ENCODE measurements at places on chromosomes 7 and 10.

DNA sequence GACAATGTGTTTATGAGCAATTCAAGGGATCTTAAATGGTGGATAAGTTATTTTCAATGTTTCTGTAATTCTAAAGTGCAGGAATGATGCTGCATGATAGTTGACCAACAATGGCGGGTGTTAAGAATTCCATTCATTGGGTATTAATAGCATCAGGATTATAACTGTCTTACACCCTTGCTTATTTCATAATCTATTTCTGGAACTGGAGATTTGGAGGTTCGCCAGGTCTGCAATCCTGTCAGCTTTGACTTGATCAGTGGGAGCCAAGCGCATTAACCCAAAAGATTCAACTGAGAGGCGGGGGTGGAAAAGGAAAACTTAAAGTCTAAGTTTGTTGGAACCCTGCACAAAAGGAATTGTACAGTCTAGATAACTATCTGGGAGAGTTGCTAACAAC lies 114.9 kb upstream of the ZEB1 start:
- no peak for DNase-seq

- DNase-seq = no peak
These were observed 90.8 kb downstream of the JCAD start for GRCh38 chr10:29968585-29968984.

DNA sequence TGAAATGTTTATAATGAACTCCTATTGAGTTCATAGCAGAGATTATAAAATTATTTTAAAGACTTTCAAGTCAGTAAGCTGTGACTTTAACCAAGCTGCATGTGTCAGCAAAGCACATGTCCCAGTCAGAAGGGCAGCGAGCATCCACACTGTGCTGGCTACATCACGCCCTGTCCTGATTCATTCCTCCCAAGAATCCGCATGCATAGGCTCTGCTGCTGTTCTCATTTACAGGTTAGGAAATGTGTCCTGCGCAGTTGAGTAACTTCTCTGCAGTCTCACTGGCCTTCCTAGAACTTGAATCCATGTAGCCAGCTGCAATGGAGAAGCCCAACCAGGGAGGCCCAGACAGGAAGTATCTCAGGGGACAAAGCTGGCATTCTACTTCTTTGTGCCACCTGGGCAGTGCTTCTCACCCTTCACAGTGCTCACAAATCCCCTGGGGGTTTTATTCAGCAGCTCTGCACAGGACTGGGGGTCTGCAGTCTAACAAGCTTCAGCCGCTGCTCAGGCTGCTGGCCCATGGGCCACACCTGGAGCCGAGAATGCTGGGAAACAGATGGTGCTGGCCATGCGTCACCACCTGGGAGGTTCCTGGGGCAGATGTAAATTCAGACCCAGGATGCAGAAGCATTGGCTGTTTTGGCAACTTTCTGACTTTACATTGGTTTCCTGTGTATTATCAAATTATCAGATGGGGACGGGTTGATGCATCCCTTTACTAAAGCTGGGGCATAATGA lies 192.8 kb upstream of the GDF10 start:
- no peak for DNase-seq

DNA sequence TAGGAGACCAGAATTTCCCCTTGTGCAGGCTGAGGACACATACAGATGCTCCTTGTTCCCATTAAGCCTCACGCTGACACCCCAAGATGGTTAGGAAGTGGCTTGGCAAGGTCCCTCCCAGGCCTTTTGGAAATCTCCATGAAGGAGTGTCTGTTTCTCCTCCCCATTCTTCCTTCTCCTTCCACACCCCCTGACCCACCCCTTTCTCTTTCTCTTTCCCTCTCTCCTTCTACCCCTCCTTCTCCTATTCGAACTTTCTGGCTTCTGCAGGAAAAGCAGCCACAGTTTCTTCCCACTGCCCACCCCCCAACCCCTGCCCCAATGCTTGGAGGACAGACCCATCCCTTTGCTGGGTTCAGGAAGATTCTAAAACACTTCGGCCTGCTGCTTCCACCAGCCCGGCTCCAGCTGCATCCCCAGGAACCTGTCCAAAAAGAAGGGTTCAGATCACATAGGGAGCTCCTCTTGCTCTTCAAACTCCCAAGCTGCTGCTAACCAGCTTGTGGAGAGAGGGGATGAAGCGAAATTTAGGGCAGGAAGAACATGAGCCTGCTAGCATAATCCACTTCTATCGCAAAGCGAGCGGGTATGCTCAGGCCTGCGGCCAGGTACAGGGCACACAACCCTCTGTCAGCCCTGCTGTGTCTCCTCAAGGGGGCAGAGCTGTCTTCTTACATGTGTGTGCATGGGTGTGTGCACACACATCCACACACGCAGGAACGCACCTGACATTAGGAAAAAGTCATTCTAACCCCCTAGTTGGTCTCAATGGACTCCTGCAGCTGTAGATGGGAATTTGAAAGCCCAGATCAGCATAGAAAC lies 80.4 kb downstream of the PPP1R3C start:
- no peak for DNase-seq

- no peak for DNase-seq
These were observed 2.9 kb downstream of the PKD2L1 start for GRCh38 chr10:100327007-100327717.

GRCh38 chr10:6721480-6721879 lies 141.4 kb upstream of the PRKCQ start:
- no peak for DNase-seq

DNA sequence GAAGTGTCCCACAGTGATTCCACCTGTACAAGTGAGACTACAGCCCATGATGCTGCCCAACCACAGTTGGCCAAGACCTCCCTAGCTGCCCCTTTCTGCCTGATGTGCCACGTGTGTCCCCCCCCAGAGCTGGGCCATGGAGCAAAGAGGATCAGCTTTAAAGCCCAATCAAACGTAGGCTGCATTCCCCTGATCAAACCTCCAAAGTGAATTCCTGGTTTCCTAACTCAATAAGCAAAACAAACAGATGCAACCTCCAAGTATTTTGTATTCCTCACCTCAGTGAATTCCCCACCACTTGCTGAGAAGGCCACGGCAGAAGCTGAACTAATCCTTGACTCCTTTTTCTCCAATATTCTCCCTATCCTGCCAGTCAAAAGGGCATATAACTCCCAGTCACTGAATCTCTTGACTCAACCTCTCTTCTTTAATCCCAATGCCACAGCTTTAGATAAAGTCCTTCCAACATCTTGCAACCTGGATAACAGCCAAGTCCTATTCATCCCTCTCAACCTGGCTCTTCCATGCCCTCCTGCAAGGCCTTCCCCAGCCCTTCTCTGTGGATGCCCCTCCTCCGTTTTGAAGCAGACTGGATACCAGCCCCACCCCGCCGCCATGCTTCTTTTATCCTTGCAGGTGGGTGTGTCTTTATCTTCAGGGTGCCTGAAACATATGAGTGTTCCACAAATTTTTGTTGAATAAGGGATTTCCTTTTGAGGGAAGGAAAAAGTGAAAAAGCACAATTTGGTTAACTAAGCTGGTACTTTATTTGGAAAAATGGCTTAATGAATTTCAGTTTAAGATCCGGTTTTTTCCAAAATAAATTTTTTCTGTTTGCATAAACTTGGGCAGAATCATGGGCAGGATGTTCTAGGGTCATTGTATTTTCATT lies 285.2 kb upstream of the MKLN1 start:
- DNase-seq = no peak

- no peak for DNase-seq
These were observed 19.8 kb downstream of the MDFIC start for GRCh38 chr7:114941692-114942091.

DNA sequence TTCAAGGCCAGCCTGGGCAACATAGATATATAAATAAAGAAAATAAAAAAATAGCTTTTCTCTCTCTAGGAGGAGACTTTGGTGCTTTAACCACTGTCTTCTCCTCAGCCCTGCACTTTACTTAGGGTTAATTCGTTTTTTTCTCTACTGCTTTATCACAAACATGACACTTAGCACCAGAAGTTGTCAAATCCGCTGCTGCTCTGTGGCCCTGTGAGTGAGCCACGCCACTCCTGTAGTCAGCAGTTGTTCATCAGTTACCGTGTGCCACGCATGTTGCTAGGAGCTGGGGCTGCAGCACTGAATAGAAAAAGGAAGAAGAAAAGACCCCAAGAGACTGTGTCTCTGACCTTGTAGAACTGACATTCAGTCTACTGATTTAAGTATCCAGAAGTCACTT lies 232.6 kb downstream of the CELF2 start:
- DNase-seq = no peak

DNA sequence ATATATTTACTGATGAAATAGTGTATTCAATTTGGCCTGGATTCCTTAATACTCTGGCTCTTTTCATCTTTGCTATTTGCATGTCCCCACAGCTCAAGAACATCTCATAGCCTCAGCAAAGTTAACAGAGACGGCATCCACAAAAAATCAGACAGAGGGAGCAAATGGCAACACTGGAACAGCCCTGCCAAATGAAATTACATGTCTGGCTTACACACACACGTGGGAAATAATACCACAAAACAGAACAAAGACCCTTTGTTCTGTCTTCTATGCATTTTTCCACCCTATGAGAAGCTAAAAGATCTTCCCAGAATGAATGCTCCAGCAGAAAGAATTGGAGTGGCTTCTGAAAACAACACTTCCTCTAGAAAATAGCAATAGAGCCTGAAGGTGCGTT lies 139.5 kb downstream of the ALOX5 start:
- DNase-seq = no peak

GRCh38 chr7:27295236-27295635 lies 52.6 kb downstream of the EVX1 start:
- no peak for DNase-seq

- DNase-seq = peak; percentile 77
These were observed at the start of gene FUOM for GRCh38 chr10:133357285-133358161. Gene FUOM (minus strand): TSS chr10:133358019. CDS start chr10:133358007, 12 bp downstream.

GRCh38 chr10:60029475-60029874 lies 123.1 kb upstream of the CCDC6 start:
- DNase-seq = no peak

GRCh38 chr10:970311-971149 lies 17.7 kb upstream of the GTPBP4 start:
- no peak for DNase-seq

- DNase-seq = no peak
These were observed 79.4 kb downstream of the MYL10 start for GRCh38 chr7:101549734-101550133.
